Brain (organoid and tissue), 16 donors: ENCODE measurements at places on chromosomes 13 and 19.

- no peak for DNase-seq
These were observed 2.1 kb downstream of the TNFSF9 start for GRCh38 chr19:6533000-6533328.

DNA sequence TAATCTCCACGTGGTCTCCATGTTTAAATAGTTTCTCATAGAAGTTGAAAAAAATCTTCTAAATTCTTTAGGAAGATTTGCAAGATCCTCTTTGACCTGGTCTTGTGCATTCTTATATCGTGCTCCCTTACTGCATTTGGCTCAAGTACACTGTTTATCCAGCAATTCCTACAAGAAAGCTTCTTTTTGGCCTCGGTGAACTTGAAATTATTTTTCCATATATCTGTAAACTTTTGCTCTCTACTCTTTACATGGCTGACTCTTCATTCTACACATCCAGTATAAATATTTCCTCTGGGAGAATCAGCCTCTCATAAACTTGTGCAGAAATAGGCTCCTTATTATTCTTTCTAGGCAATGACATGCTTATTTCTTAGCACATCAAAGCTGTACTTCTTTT lies 1457.9 kb upstream of the PRR20A start:
- no peak for DNase-seq

- DNase-seq = peak; percentile 86
These were observed 21.5 kb downstream of the EBPL start for GRCh38 chr13:49669735-49670309.

GRCh38 chr19:7888145-7888825 lies at the start of gene LRRC8E:
Gene LRRC8E (plus strand): TSS chr19:7888510. CDS start chr19:7895604, 7,094 bp downstream.
- no peak for DNase-seq

- peak; percentile 74 for DNase-seq
These were observed 396.9 kb upstream of the SLITRK5 start for GRCh38 chr13:87274209-87274819.

- DNase-seq = no peak
These were observed 2786.9 kb upstream of the PCDH20 start for GRCh38 chr13:64202517-64202916.

DNA sequence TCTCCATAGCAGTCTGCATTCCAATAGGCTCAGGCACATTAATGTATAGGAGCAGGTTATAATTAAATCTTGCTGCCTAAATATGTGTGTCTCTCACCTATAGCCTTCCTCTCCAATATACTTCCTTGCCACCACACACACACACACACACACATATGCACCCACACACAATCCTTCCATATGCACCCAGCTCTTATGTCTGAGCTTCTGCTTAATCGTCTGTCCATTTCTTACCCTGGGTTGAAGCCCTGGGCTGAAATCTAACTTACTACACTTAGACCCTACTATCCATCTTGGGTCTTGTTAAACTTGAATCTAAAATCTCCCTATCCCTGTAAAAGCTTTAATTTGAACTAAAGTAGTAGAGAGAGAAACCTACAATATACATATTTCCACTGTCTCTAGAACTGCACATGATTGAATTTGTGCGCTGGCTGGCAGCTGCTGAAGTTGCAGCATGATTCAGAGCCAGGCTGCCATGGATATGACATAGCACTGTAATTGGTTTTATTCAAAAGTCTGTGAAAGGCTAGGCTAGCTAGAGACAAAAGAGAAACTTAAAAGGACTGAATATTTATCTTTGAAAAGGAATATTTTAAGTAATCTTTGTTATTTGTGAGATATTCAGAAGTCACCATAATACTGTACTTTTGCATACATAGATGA lies 25.7 kb upstream of the FREM2 start:
- DNase-seq = peak; percentile 72
